ENCODE measurements at places on chromosomes 6 and 20. TPM values are rescaled to one million over a fixed set of nuclear protein-coding genes. Genes with fewer than 3 reads are reported as not detected.

The UST gene
- polyA plus RNA-seq = 11.0 TPM

The RTEL1 gene
- 15.5 TPM for polyA plus RNA-seq

The CLVS2 gene
- polyA plus RNA-seq = 0.23 TPM

The ADGRG6 gene
- polyA plus RNA-seq = 35.0 TPM

The REM1 gene
- 0.52 TPM for polyA plus RNA-seq

The PLCB1 gene
- 35.5 TPM for polyA plus RNA-seq

The COL10A1 gene
- polyA plus RNA-seq = 0.68 TPM

The BFSP1 gene
- 3.5 TPM for polyA plus RNA-seq

The BANF2 gene
- polyA plus RNA-seq = 0.31 TPM

The HLA-DOA gene
- 5.4 TPM for polyA plus RNA-seq

The PRR18 gene
- 0.40 TPM for polyA plus RNA-seq

The VTA1 gene
- polyA plus RNA-seq = 72.5 TPM

The SRSF6 gene
- 442 TPM for polyA plus RNA-seq

The PSORS1C2 gene
- polyA plus RNA-seq = not detected

The DNAAF9 gene
- polyA plus RNA-seq = 35.9 TPM

The HLA-DPA1 gene
- 16.8 TPM for polyA plus RNA-seq

The HSPA1L gene
- polyA plus RNA-seq = 3.6 TPM

The ENPP3 gene
- polyA plus RNA-seq = 12.6 TPM

The BPIFB4 gene
- not detected for polyA plus RNA-seq

The IMPG1 gene
- 5.7 TPM for polyA plus RNA-seq

The RIPPLY2 gene
- not detected for polyA plus RNA-seq

The SIRPB2 gene
- polyA plus RNA-seq = 1.0 TPM

The DACT2 gene
- polyA plus RNA-seq = 23.6 TPM

The ITPR3 gene
- 7.9 TPM for polyA plus RNA-seq

The PCED1A gene
- 69.8 TPM for polyA plus RNA-seq

The EFCAB8 gene
- polyA plus RNA-seq = 0.13 TPM

The WFDC10B gene
- polyA plus RNA-seq = not detected

The PRND gene
- 6.5 TPM for polyA plus RNA-seq

The SAMD5 gene
- polyA plus RNA-seq = 12.1 TPM

The MC3R gene
- polyA plus RNA-seq = not detected

The MRAP2 gene
- polyA plus RNA-seq = 3.4 TPM
